ENCODE measurements at places on chromosomes 2 and 18.

DNA sequence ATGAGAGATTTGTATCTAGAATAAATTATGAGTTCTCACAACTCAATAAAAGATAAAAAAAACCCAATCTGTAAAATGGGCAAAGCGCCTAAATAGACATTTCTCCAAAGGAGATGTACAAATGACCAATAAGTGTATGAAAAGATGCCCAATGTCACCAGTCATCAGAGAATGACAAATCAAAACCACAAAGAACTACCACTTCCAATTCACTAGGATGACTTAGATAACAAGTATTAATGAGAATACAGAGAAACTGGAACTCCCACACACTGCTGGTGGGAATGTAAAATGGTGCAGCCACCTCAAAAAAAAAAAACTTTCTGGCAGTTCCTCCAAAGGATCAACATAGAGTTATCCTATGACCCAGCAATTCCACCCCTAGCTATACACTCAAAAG lies 17.4 kb upstream of the COL6A3 start:
- DNase-seq: no peak

DNA sequence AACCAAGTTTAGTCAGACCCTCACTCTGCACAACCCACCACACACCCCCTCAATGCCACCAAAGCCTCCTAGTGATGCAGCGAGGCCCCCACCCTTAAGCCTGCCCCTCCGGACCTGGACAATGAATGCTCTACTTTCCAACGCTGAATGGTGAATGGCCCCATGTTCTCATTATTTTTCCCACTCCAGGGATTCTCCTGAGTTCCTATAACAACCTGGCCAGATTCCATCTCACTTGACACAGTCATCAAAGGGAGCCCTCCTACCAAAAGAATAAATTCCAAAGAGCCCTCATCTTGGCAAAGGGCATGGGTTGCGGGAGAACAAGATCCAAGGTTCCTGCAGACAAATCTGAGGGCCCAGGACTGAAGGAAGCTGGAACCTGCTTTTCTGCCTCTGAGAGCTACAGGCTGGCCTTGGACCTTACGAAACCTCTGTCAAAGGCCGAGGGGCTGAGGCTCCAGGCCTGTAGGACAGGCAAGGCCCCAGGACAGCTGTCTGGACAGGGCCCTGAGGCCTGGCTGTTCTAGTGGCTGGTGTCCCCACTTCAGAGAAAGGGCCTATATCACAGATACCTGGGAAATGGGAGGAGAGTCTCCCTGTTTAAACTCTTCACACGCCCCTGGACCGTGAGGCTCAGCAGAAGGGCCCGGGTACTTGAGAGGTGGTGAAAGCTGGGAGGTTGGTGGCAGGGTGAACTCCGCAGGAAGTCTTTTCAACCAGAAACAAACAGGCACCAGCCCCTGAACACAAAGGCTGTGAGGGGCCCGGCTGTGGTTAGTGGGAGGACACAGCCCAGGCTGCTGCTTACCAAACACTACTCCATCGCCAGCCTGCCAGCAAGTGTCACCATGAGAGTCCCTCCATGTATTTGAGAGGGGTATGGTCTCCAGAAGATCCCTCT lies 27.3 kb downstream of the SFXN5 start:
- no peak for DNase-seq

DNA sequence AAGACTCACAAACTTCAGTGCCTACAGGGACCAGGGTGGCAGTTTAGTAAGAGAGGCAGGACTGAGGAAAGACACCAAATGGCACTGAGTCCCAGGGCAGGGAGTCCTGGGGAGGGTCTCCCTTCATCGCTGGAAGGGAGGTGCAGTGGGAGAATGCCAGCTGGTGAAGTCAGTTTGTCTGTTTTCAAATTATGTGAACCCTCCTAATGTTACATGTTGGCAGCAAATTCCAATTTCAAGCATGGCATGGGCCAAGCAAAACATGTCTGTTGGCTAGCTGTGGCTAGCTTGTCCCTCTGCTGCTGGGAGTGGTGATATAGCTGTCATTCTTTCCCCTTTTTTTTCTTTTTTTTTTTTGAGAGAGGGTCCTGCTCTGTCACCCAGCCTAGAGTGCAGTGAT lies 55.9 kb upstream of the HAAO start:
- no peak for DNase-seq

DNA sequence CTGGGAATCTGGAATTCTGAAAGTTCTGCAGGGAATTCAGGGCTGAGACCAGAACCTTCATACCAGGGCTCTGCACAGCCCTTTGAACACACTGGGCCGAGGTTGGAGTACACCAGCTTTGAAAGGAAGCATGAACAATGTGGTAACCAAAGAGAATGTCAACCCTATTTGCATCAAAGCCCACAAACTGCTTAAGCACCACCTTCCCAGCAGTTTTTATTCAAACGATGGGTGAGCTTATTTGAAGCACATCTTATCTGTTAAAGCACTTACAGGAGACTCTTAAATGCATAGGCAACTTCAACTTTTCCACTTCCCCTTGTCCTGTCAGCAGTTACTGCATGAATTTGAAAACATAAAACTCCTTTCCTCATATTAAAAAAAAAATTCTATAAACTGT lies 96.6 kb downstream of the TXNL1 start:
- no peak for DNase-seq

- no peak for DNase-seq
These were observed 31.0 kb downstream of the CYBRD1 start for GRCh38 chr2:171553236-171553635.

DNA sequence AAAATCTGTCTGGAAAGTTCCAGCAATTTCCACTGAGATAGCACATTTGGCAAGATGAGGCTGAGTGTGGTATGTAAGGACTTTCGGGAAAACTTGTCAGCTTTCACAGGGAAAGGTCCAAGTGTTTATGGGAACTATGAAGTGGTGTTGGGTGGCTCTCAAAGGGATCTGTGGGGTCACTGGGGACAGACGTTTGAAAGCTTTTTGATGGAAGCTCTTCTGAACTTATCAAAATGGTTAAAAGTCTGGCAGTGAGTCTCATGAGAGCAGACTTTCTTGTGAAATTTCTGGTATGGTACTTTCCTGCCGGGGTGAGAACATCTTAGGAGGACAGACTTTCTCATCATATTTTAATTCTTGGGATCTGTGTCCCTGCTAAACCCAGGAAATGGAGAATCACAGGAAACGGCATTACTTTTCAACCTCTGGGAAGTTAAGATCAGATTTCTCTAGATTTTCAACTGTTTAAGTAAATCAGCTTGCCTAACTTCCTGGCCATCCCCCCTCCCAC lies 546.3 kb upstream of the ZEB2 start:
- no peak for DNase-seq

DNA sequence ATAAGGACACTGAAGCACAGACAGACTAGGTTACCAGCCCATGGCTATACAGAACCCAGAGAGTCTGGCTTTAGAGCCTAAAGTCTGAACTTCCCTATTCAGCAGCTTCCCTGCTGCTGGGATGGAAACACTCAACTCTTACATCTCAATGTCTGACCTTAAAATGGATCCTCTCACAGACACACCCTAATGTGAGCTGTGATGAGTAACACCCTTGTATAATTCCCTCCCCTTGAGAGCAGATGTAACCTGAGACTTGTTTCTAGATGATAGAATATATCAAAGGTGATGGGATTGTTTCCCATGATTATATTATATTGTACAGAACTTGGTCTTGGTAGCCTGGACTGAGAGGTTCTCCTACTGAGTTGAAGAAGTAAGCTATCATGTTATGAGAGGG lies 577.1 kb upstream of the KLHL29 start:
- DNase-seq: no peak

DNA sequence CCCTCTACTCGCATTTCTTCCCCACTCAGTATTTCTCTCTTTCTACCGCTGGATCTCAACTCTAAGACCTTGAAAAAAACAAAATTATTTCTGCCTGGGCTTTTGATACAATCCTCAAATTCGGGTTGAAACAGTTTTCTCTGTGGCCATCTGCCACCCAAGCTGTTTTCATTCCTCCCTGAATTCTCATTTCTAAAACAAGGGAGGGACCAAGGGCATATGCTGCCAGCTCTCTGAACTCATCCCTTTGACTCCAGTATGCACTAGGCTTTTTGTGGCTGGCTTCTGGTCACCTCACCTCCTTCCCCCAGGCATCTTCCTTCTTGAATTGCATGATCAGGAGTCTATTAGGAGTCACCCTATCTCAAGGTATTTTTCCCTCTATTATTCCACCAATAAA lies 49.5 kb downstream of the CCDC148 start:
- DNase-seq: no peak

DNA sequence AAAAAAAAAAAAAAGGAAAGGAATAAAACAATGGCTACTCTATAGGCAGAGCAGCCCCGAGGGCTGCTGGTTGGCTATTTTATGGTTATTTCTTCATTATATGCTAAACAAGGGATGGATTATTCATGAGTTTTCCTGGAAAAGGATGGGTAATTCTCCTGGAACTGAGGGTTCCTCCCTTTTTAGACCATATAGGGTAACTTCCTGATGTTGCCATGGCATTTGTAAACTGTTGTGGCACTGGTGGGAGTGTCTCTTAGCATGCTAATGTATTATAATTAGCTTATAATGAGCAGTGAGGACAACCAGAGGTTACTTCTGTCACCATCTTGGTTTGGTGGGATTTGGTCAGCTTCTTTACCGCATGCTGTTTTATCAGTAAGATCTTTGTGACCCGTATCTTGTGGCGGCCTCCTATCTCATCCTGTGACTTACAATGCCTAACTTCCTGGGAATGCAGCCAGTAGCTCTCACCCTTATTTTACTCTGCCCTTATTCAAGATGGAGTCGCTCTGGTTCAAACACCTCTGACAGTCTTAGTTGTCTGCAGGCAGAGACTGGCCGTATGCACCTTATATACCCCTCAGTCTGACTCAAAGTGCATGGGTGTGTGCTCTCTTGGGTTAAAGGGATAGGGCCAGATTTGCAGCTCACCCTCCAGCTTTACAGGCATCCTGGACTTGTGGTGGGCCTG lies 57.7 kb downstream of the HAUS1 start:
- DNase-seq: no peak

GRCh38 chr2:60849187-60849586 lies 32.2 kb upstream of the REL start:
- DNase-seq: no peak

- no peak for DNase-seq
These were observed 162.5 kb upstream of the RPRM start for GRCh38 chr2:153641046-153641445.

DNA sequence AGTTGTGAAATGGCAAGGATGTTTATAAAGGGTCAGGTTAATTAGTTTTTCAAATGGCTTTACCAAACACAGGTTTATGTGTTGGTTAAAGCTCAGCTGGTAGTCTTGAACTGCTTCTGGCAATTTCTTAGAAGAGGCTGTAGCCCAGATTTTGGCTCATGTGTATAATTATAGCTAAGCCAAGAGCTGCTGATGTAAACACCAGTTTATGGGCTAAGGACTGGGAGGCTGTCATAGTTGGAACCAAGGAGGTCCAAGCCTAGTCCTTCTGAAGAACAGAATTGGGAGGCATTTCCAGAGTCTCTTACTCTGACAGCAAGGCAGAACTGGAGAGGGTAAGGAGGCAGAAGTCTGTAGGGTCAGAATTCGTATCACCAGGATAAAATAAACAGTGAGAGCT lies 25.4 kb downstream of the UBE2E3 start:
- DNase-seq: no peak

GRCh38 chr2:124985270-124985669 lies 960.2 kb downstream of the CNTNAP5 start:
- no peak for DNase-seq

- DNase-seq: no peak
These were observed 45.6 kb upstream of the MSH6 start for GRCh38 chr2:47737191-47737975.

DNA sequence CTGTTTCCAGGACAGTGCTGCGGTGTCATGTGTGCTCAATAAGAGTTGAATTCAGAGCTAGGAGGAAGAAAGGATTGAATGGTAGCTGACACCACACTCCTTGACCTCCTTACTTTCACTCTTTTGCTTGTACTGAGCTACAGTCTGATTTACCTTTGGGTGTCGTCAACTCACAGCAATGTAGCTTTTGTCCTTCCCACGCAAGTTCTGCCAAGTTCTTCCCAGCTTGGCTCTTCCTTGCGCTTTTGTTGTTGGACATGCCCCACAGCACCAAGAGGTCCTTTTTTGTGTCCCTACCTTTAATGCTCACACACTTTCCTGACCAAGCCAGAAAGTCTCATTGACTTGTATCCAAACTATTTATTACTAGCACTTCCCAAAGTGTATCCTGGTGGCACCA lies 38.3 kb upstream of the ITGB6 start:
- DNase-seq: no peak

GRCh38 chr2:9191041-9191481 lies 15.6 kb upstream of the ASAP2 start:
- DNase-seq: no peak

- no peak for DNase-seq
These were observed 62.7 kb upstream of the KIF5C start for GRCh38 chr2:148812306-148812705.

- no peak for DNase-seq
These were observed 50.2 kb upstream of the CABLES1 start for GRCh38 chr18:23085066-23085465.

DNA sequence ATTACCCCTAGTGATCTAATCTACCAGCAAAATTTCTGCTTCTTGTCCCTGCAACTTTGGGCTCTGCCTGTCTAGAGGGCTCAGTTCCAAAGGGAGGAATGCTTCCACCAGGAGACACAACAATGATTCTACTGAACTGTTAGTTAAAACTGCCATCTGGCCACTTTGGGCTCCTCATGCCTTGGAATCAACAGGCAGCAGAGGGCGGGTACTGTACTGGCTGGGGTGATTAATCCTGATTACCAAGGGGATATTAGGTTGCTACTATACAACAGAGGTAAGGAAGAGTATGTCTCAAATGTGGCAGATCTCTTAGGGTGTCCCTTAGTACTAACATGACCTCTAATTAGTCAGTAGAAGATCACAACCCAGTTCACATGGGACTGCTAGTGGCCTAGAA lies 21.4 kb downstream of the HADHA start:
- DNase-seq: no peak

- DNase-seq: no peak
These were observed 2.6 kb downstream of the STK25 start for GRCh38 chr2:241505781-241506201.

DNA sequence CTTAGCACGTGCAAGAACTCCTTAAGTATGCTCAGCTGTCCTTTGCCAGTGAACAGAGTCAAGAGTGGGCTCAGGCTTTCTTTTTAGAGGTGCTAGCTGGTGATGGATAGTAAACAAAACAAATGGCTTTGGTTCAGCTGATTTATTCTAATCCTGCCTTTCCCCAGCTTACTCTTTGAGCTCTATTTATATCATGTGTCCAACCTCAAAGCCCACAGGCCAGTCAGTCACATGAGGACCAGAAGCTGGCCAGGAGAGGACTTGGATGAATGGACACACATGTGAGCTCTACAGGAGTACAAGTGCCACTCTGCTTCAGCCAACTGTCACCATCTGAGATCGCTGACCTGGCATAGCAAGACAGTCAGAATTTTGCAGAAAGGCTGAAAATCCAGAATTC lies 59.4 kb downstream of the STK39 start:
- no peak for DNase-seq

- no peak for DNase-seq
These were observed 537.4 kb downstream of the CPS1 start for GRCh38 chr2:211093743-211094303.

DNA sequence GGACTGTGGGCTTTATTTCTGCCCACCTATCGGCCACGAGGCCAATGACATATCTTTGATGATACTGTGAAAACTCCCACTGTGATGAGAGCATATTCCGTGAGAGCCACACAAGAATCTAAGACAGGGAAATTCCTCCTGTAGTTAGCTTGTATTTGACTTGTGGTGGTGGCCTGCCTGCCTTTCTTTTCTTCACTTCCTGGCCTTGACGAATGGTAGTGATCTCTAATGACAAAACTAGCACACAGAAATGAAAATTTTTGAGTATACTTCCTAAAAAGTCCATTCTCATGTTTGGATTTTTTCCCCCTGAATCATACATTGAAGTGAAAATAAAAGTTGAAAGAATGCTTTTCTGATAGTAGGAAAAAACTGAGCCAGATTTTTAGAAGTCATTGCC lies 94.4 kb downstream of the MGAT5 start:
- no peak for DNase-seq

Measured in stimulated activated CD8-positive, alpha-beta memory T cell treated with anti-CD3 and anti-CD28 coated beads, Interleukin-4, amount 100 ng/mL, for 4 hours (primary cell).